ENCODE measurements at places on chromosomes 6 and 20. TPM values are rescaled to one million over a fixed set of nuclear protein-coding genes. Genes with fewer than 3 reads are reported as not detected.

C6orf141 gene
- not detected for total RNA-seq

PSORS1C1 gene
- not detected for total RNA-seq

- H3K36me3 ChIP-seq: peaks cover 15% of the 10 kb centered on the region
- H3K27ac ChIP-seq: no peak overlapping the region
- DNase-seq: no peak
- H3K27me3 ChIP-seq: no peaks in the 10 kb centered on the region
- H3K4me3 ChIP-seq: no peak overlapping the region
- H3K4me1 ChIP-seq: peaks cover 10% of the 10 kb centered on the region
Observed at GRCh38 chr6:80126657-80127345, 20.3 kb downstream of the BCKDHB start.

DNA sequence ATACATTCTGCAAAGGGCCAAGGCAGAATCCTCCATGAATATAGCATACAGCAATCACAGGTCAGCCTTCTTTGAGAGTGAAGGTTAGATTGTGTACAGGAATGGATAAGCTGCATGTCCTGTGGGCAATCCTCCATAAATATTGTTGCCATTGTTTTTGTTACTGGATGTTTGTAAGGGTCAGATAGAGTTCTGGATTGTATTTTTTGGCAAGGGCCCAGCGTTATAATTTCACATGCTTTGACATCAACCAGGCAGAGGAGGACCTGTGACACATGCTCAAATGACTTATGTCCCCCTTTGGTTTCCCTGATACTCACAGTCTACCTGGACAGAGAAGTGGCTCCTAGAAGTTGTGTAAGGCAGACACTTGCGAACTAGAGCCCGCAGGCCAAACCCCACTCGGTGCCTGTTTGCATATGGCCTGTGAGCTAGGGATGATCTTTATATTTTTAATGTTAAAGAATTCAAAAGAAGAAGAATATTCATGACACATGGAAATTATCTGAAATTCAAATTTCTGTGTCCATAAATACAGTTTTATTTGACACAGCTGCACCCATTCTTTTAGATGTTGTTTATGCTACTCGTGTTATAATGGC, 5.4 kb downstream of the LY86 start:
- H3K4me1 ChIP-seq: peaks cover 38% of the 10 kb centered on the region
- no peak overlapping the region for H3K4me3 ChIP-seq
- no peak for DNase-seq
- H3K27ac ChIP-seq: no peak overlapping the region
- H3K27me3 ChIP-seq: peaks cover 4% of the 10 kb centered on the region

- H3K27ac ChIP-seq: no peak overlapping the region
- DNase-seq: no peak
- peaks cover 3% of the 10 kb centered on the region for H3K27me3 ChIP-seq
Observed at GRCh38 chr6:44021589-44022295, 105.5 kb downstream of the MRPL14 start.

GRCh38 chr20:63863021-63863797, 1.9 kb upstream of the TPD52L2 start:
- peak overlapping the region; percentile 91 for H3K27ac ChIP-seq
- peak overlapping the region; percentile 96 for H3K4me3 ChIP-seq
- H3K36me3 ChIP-seq: peaks cover 25% of the 10 kb centered on the region
- peaks cover 25% of the 10 kb centered on the region for H3K4me1 ChIP-seq
- no peaks in the 10 kb centered on the region for H3K27me3 ChIP-seq

- H3K27me3 ChIP-seq: peaks cover 10% of the 10 kb centered on the region
- H3K27ac ChIP-seq: no peak overlapping the region
- no peak overlapping the region for H3K4me3 ChIP-seq
- H3K36me3 ChIP-seq: no peaks in the 10 kb centered on the region
Observed at GRCh38 chr6:8238773-8239683, 136.7 kb upstream of the EEF1E1 start.
